Left lung (tissue), 14 donors: ENCODE measurements at places on chromosomes 6 and 20. TPM values are rescaled to one million over a fixed set of nuclear protein-coding genes. Genes with fewer than 3 reads are reported as not detected.

The RGS17 gene
- 0.15 TPM for total RNA-seq

The FRK gene
- 16.1 TPM for total RNA-seq

The MCHR2 gene
- not detected for total RNA-seq

The TP53TG5 gene
- total RNA-seq, result not detected

The VSX1 gene
- not detected for total RNA-seq

DNA sequence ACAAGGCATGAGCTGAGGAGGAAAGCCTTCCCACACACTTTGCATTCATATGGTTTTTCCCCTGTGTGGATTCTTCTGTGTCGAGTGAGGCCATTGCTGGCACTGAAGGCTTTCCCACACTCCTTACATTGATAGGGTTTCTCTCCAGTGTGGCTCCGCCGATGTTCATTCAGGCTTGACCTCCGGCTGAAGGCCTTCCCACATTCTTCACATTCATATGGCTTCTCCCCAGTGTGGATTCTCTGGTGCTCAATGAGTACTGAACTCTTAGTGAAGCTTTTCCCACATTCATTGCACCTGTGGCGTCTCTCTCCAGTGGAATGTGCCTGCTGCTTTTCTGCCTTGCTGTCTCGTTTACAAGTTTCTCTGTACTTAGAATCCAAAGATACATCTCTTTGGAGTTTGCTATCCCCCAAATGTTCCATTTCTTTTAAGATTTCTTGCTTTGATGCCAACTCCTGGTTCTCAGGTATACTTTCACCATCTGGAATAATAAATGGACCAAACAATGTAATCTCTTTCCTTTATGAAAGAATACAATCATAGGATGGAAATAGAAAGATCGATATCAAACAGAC is 9.5 kb downstream of the ZSCAN31 start:
- DNase-seq, result no peak

DNA sequence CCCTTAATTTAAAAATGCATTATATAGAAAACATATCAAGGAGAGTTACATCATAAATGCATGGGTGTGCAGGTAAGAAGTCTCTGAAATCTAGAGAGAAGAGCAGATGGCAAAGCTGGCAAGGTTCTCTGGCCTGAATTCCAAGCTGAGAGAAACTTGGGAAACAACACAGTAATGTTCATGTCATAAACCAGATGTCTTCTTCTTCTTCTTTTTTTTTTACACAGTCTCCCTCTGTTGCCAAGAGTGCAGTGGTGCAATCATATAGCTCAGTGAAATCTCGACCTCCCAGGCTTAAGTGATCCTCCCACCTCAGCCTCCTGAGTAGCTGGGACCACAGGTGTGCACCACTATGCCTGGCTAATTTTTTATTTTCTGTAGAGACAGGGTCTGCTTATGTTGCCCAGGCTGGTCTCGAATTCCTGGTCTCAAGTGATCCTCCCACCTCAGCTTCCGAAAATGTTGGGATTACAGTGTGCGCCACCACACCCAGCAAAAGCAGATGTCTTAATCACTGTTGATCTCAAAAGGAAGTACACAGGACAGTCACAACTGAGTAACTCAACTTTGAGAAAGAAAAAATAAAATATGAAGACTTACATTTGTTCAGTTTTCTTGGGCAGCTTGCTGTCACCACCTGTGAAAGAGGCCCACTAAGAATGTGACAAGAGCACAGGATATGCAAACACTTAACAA is 77.3 kb downstream of the DNAAF9 start:
- no peak for DNase-seq

GRCh38 chr20:63156221-63156671 is 59.7 kb downstream of the YTHDF1 start:
- peak; percentile 50 for DNase-seq

DNA sequence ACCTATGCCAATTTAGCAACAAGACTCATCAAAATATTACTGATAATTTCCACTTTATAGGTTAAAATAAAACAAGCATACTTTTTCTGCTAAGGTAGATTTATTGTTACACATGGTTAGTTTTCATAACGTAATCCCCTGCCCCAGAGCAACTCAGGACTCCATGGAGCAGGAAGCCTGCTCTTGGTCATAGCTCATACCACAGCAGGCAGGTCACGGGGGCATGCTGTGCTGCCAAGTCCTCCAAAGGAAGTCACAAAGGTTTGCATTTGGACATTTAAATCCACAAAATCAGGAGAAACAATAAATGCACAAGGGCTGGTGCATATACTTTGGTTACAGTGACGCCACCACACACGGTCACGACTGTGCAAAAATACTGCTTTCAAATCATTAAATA is 12.5 kb downstream of the GZF1 start:
- no peak for DNase-seq

GRCh38 chr20:57142667-57143066 is 123.8 kb downstream of the BMP7 start:
- no peak for DNase-seq

DNA sequence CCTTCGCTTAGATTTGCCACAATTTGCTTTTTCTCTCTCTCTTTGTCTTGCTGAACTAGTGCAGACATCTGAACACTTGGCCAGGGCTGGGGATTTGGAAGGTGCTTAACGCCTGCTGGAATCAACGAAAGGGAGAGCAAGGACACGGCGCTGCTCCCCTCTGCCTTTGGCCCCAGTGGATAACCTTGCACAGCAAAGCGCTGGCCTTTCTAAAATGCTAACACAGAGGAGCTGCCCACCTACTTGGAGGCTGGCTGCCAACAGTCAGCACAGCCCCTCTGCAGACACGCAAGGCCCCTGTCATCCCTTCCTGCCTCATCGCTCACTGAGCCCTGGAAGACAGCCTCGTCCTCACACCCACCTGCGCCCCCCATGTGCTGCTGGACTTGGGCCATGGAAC is 37.5 kb downstream of the C20orf203 start:
- DNase-seq, result no peak

- DNase-seq, result no peak
Measured at GRCh38 chr6:3196770-3197169, 30.7 kb downstream of the TUBB2B start.

GRCh38 chr20:24913076-24913628 is 35.9 kb upstream of the CST7 start:
- DNase-seq, result no peak
